ENCODE measurements at places on chromosomes 13 and 19.

DNA sequence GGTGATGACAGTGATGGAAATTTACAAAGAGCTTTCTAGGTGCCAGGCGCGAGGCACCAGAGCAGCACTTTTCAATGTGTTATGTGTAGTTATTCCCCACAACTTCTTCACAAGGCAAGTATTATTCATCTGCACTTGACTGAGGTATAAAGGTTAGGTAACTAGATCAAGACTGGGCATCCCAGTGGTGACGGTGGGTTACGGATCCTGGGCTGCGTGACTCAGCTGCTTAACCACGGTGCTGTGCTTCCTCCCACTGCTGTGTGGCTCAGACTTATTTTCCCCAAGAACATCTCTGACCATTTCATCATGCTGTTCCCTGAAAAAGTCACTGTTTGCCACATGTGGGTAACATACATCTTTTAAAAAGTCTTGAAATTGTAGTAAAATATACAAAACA, 19.3 kb downstream of the EDDM13 start:
- no peak for DNase-seq

GRCh38 chr13:44340508-44340907, 33.1 kb upstream of the SERP2 start:
- no peak for DNase-seq

DNA sequence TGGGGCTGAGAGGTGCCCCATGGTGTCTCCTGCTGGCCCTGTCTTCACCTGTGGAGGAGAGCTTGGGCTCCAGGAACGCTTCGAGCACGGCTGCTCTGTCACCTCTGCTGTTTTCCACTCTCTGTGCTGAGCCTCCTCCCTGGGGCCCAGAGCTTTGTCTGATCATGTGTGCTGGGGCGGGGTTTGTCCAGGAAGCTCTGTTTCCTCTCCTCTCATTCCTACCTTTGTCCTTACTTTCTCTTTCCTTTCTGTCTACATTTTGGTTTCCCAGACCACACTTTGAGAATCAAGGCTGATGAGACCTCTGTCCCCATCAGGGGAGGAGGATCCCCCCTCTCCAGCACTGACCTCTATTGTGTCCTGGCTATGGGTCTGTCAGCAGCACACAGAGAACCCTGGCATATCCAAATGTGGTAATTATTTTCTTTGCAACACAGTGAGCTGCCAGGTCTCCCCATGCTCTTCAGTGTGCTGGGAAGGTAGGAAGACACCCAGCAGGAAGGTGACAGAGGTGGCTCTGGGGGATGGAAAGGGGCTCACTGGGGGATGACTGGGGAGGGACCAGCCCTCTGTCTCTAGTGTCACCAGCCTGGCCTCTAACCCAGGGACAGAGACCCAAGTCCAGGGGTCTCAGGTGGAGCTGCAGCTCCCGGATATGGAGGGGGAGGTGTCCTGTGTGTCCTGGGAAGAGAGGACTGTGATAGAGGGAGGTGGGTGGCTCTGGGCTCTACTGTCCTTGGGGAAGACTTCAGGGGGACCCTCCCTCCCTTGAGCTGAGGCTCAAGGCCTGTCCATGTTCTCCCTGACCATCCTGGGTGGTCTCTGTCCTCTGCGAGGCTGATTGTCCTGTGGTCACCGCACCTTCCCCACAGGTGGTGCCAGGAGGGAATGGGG, at the start of gene CEACAM1:
CEACAM1 (minus strand) TSS at position 128 of the 894 bp plus-strand sequence; CDS start at position 21, 107 bp downstream.
- DNase-seq: no peak

- no peak for DNase-seq
These were observed 10.6 kb upstream of the HAUS5 start for GRCh38 chr19:35601971-35602370.

DNA sequence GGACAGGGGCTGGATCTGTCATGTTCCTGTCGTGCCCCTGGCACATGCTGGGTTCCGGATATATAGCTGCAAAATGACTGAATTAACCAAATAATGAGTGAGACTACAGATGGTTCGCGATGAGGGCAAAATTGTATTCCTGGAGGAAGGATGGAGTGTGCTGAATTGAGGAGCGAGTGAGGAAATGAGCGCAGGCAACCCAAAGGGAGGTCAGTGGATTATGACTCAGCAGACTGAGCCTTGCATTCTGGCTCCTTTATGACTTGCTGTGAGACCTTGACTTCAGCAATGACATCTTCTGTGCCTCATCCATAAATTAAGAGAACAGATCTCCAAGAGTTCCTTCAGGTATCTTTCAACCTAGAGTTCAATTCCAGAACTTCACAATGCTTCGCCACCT, 115.0 kb upstream of the CLDN10 start:
- no peak for DNase-seq
